ENCODE measurements at places on chromosomes 16 and 17.
A peak's percentile ranks its signal among the peaks of the same experiment; 100 is the strongest.

DNA sequence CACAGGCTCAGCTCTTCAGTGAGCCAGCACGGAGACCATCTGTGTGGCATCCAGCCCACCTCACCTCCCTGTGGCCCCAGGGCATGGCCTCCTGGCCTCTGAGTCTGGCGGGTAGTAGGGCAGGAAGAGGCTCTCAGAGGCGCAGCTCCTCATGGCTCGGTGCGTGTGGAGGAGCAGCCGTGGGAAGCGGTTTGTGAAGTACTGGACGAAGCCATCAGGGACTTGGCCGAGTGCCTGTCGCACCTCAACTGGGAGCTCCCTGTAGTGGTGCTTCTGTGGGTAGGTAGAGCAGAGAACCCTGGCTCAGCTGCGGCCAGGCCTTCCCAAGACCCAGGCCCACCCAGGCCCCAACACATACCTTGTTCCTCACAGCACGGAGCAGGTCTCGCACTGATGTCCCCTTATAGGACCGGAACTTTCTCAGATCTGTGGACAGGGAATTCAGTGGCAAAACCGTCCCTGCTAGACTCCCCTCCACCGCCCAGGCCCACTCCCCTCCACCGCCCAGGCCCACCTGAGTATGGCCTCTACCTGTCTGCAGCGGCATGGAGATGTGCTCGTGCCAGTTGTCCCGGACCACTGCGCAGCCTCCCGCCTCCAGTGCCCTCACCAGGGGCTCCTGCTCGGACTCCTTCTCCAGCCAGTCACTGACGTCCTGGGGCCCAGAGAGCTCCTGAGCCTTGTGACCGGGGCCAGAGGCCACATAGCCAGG is 12.2 kb downstream of the PLK1 start:
- DNase-seq: no peak

GRCh38 chr16:1379304-1380076 is 27.8 kb downstream of the GNPTG start:
- peak; percentile 30 for DNase-seq

DNA sequence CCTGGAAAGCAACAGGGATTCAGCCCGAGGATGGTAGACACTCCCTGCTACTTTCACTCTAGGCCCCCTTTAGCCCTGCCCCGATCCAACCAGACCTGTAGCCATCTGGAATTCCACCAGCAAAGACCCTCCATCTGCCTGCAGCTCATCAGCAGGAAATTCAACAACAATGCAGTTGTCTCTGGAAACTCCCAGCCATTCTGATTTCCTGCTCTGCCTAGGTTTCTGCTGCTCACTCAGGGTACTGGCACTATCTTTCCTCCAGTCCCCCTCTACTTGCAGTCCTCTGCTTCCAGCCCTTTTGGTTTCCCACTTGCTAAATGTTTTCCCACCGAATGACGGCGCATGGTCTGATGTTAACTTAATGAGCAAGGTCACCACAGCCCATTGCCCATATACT is 2.7 kb upstream of the SP6 start:
- no peak for DNase-seq

- no peak for DNase-seq
Measured at GRCh38 chr16:64450177-64450576, 671.7 kb downstream of the CDH11 start.

DNA sequence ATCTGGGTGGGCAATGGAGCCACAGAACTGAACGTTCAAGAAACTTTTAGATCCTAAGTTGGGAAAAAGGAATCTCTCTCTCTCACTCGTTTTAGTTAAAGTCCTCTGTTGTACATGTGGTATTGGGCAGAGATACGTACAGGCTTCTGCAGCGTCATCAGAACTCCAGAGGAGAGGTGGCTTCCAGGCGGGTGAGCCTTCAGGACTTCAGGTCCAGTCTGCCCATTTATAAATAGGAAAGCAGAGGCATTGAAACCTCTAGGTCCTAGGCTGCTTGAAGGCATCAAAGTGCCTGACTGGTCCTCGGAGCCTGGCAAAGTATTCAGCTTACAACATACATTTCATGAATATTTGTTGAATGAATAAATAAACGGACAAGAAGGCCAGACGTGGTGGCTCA is 8.1 kb upstream of the TNFRSF13B start:
- no peak for DNase-seq

GRCh38 chr16:85372627-85373372 is 240.3 kb upstream of the GSE1 start:
- DNase-seq: no peak

DNA sequence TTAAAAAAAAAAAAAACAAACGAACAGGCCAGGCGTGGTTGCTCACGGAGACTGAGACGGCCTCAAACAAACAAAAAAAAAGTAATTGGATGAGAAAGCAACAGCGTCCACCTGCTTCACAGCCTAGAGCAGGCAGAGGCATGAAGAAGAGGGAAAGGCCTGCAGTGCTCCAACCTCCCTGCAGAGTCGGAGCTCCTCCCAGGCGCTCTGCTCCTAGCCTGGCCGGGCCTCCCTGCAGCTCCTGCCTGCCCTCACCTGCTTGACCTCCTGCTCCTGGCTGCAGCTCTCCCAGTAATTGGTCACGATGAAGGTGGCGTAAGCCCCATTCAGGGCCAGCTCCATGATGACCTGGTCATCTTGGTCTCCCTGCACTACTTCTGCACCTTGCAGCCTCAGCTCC is 5.5 kb downstream of the NMRAL1 start:
- DNase-seq: no peak

DNA sequence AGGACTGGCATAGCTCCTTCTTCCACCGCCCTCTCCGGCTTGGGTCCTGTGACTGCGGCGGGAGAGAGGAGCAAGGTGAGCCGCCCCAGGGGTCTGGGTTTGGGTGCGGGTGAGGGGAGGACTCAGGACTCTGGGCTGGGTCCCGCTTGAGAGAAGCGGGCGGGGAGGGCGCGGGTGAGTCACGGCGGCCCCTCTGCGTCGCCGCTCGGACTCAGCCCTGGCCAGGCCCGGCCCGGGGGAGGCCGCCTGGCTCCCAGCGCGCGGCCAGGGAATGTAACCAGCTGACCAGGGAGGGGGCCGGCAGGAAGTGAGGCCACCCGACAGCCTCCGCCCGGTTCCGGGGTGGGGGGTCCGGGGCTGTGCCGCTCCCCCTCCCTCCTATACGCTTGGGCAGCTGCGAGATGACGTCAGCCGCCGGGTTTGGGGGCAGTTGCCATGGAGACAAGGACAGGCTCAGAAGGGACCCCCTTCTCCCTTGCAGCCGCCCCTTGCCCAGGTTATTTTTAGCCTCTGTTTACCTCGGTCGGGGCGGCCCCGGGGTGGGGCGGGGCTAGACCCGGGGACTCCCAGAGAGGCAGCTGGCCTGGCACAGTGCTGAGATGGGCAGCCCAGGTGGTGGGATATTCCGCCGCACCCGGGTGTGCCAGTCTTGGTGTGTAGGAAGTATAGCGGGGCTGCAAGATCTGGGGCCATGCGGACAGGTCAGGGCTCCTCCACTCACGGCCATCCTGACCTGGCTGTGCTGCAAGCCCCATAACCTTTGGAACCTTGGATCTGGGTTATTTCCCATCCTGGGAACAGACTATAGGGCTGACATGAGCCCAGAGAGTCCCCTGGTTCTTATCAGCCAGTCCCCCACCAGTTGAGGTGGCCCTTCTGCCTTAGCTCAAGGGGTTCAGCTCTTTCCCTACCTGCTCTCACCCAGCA is 1.6 kb downstream of the RIPOR1 start:
- peak; percentile 41 for DNase-seq

DNA sequence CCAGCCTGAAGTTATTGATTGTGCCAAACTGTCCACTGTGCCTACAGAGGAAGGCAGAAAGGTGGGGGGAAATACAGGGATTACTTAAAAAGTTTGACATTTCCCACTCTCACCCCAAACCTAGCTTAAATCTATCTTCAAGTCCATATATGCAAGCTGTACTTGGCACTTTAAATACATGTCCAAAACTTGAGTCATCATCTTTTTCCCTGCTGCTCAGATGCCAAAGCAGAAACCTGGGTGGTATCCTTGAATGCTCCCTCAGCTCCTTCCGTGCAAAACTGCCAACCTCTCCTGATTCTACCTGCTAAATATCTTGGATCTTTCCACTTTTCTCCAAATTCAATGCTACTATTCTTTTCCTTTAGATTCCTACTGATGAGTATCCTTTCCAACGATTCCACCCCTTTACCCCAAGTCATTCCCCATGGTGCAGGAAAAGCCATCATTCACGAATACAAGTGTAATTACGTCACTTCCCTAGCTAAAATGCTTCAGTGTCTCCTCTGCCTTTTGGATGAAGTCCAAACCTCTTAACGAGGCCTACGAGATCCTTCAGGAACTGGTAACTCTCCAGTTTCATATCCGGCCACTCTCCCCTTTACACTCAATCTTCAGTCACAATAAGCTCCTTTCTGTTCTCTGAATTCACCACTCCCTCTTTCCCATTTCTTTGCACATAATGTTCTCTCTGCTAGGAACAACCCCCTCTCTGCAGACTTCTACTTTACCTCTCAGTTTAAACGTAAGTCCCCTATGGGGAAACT is 9.3 kb downstream of the BECN1 start:
- no peak for DNase-seq

- no peak for DNase-seq
Measured at GRCh38 chr16:86509759-86510464, 415 bp upstream of the FOXF1 start.

DNA sequence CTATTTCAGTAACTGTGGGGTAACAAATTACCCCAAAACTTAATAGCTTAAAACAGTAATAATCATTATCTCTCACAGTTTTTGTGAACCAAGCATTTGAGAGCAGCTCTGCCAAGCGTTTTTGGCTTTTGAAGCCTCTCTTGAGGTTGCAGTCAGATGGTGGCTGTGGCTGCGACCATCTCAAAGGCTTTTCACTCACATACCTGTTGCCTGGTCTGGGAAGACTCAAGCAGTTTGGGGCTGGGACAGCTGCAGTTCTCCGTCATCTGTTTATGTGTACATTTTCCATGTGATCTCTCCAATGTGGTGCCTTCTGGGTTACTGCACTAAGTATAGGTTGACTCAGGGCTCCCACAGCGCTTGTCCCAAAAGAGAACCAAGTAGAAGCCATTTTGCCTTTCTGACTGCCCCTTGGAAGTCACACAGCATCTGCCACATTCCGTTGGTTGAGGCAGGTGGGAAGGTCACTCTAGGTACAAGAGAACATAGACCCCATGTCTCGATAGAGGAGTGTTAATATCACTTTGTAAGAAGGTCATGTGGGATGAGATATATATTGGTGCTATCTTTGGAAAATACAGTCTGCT is 49.6 kb downstream of the LDHD start:
- no peak for DNase-seq

GRCh38 chr16:69486724-69487123 is 62.3 kb downstream of the CYB5B start:
- no peak for DNase-seq

DNA sequence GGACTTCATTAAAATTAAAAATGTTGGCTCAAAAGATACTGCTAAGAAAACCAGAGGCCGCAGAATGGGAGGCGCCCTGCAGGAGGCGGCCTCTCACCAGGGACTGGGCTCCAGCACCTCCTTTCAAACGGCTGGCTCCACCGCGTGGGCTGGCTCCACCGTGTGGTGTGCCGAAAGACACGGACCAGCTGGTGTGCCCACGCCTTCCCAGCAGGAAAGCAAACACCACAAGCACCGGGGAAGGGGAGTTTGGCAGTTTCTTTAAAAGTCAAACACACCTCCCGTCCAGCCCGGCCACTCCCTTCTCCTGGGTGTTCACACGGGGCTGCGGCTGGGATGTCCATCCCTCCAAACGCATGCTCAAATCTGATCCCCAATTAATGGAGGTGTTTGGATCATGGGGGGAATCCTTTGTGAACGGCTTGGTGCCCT is 13.9 kb downstream of the HAGH start:
- DNase-seq: peak; percentile 0

GRCh38 chr17:63998050-63998720 is at the start of gene PRR29:
Gene PRR29, plus strand, starts transcription at chr17:63998351. Its CDS starts 14 bp downstream, at chr17:63998365.
- DNase-seq: peak; percentile 19

GRCh38 chr17:54177606-54178308 is 355.0 kb downstream of the KIF2B start:
- DNase-seq: no peak

- DNase-seq: no peak
Measured at GRCh38 chr17:43175213-43176118, 4.5 kb downstream of the NBR1 start.

DNA sequence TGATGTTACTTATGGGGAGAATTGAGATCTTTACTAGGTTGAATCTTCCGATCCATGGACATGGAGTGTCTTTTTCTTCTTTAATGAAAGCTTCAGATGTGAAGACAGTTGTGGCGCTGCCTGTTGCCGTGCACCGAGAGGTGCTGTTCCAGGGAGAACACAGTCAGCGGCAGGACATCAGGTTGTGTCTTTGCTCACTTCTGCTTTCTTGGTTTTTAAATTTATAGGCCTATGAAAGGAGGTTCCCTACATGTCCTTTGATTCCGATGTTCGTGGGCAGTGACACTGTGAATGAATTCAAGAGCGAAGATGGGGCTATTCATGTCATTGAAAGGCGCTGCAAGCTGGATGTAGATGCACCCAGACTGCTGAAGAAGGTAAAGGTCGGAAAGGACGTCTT is 49.8 kb downstream of the SEC14L1 start:
- DNase-seq: no peak

GRCh38 chr17:10628756-10629155 is 28.4 kb downstream of the MYH3 start:
- DNase-seq: no peak

GRCh38 chr17:57972151-57972550 is 15.9 kb downstream of the VEZF1 start:
- no peak for DNase-seq
